ENCODE measurements at places on chromosomes 1 and 21.

DNA sequence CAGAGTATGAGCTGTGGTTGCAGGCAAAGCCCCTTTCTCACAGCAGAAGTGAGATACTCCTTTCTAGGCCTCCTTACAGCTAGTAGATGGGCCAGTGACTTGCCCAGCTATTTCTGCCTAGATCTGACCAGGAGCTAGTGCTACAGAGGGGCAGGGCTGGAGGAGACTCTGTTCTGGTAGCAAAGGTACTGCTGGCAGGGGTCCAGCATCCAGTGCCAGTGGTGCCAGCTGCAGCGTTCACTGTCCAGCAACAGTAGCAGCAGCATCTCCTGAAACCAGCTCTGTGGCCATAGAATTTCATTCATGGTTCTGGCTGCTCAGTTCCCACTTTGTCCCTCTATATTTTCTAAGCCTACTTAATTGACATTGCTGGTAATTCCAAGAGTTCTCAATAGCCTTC is 62.5 kb upstream of the CNN3 start:
- no peak for DNase-seq

GRCh38 chr1:156804572-156805243 is 11.9 kb downstream of the SH2D2A start:
- no peak for DNase-seq

DNA sequence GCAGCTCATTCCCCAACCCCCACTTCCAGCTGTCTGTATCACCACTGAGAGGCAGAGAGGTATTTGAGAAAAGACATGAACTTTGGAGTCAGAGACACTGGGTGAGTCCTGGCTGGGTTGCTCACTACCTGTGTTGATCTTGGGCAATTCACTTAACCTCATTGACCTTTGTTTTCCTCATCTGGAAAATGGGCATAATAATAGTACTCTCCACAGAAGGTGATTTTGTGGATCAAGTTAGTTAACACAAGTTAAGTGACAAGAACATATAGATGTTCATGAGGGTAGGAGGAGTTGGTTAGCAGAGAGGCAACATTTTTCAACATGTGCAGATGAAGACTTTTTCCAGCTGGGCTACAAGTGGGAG is 17.1 kb upstream of the ETV3L start:
- DNase-seq: no peak

DNA sequence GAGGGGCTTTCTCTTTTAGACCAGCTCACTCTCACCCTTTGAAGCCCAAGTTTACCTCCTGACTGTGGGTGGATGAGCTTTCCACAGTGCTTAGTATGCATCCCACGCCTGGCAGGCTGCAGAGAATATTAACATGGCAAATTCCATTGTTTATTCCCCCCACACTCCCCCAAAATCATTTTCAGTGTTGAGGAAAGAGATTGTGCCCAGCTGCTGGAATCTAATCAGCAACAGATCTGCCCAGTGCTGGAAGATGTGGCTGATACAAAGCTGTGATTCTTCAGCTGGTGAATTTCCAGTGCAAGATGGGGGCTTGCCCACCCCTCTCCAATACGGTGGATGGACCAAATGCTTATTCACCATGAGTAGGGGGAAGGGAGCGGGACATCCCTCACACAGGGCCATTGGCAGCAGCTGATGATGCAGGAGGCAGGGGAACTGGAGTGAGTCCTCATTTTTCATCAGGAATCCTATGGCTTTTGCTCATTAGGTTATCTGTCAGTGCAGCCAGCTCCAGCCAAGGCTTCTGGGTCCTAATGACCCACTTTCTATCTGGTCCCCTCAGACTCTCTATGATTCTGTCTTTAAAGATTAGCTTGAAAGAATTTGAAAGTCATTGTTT is 39.7 kb upstream of the KCNA3 start:
- no peak for DNase-seq

DNA sequence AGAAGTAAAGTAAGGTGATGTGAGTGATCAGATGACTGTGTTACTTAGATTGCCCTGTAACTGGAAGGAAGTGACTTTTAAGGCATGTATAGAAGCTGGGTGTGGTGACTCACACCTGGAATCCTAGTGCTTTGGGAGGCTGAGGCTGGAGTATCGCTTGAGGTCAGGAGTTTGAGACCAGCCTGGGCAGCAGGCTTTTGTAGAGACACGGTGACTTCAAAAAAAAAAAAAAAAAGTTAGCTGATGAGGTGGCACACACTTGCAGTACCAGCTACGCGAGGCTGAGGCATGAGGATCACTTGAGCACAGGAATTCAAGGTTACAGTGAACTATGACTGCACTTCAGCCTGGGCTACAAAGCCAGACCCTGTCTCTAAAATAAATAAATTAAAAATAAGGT is 2.3 kb upstream of the USP16 start:
- no peak for DNase-seq

- no peak for DNase-seq
These were observed 33.9 kb downstream of the COQ8A start for GRCh38 chr1:226973898-226974543.

DNA sequence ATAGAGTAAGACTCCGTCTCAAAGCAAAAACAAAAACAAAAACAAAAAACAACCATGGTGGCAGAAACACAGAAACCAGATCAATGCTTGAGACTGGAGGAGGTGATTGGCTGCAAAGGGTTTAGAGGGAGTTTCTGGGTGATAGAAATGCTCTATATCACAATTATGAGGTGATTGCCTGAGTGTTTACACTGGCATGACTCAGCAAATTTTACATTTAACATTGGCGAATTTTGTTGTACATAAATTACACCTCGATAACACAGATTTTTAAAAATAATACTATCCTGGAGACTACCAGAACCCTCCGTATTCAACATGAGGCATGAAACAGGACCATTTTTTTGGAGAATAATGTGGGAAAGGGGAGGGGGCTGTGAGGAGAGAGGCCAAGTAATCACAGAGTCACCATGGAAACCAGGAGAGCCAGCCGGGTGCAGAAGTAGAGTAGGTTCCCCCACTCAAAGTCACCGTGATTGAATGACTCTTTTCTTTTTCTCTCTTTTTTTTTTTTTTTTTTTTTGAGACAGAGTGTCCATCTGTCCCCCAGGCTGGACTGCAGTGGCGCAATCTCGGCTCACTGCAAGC is 24.3 kb downstream of the HEYL start:
- no peak for DNase-seq

DNA sequence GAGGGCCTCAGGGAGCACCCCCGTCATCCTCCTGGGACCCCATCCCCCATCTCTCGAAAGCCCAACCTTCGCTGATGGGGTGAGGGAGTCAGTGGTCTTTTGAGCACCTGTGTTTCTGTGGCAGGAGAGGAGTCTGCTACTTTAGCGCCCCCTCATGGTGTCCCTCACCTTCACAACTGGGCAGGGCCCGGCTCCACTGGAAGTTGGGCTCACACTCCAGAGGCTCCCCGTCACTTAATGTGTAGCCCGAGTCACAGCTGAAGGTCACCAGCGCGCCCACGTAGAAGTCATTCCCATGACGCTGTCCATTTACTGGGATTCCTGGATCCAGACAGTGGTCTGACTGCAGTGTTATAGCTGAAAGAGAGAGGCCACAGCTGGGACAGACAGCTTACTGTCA is 139.5 kb upstream of the HMGB4 start:
- DNase-seq: no peak

DNA sequence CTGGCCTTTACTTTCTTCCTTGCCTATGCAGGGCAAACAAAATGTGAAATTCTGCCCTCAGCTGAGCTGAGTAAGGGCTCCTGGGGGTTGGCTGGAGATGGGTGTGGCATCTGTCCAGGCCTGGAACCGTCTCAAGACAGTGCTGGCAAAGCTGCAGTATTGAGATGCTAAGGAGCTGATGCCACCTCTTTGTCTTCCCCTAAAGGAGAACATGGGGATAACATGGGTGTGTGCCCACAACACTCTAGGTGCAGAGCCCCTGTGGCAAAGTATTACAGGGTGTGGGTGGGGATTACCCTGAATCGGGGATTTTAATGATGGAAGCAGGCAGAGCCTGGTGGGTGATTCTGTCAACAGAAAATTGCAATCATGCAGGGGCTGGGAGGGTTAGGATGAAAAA is 2.5 kb upstream of the ST3GAL3 start:
- no peak for DNase-seq

DNA sequence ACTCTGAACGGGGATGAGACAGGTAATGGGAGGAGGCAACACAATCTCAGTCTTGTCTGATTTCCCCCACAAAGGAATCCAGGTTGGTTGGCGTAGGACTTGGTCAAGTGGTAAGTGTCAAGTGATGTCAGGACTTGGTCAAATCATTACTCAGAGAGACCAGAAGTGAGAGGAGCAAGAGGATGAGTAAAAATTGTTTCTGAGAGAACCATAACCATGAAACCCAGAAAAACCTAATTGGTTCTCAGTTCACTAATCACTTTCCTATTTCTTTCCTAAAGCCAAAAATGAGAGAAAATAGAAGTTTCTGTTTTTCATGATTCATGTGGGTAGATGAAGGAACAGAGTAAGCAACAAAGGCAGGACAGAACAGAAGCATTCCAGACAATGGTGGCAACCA is 5.0 kb downstream of the PHC2 start:
- DNase-seq: no peak

GRCh38 chr21:39675993-39676661 is 63.4 kb downstream of the B3GALT5 start:
- peak; percentile 63 for DNase-seq

DNA sequence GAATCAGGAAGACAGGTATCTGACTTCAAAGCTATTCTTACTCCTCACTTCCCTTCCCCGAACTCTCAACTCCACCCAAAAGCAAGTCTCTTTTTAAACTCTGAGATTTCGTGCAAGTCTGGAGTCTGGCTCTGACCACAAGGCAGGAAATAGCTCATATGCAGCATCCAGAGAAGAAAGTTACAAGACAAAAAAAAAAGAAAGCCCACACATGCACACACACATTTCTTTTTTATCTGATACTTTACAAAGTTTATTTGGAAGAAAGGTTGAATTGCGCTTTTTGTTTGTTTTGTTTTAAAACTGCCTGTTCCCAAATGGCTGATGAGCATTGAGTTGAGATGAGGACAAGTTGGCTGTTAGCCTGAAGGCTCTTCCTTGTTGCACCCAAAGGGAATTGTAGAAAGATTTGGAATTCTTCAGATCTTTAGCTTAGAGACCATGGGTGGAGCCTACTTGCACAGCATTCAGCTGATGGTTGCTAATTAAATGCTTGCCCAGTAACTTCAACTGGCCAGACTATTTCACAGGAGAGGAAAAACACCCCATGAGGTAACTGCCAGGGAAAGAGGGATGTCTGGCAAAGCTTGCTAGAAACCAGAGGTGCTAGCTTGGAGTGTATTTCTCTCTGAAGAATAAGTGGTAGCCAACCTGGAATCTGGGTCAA is 490.3 kb downstream of the TTLL7 start:
- DNase-seq: no peak

DNA sequence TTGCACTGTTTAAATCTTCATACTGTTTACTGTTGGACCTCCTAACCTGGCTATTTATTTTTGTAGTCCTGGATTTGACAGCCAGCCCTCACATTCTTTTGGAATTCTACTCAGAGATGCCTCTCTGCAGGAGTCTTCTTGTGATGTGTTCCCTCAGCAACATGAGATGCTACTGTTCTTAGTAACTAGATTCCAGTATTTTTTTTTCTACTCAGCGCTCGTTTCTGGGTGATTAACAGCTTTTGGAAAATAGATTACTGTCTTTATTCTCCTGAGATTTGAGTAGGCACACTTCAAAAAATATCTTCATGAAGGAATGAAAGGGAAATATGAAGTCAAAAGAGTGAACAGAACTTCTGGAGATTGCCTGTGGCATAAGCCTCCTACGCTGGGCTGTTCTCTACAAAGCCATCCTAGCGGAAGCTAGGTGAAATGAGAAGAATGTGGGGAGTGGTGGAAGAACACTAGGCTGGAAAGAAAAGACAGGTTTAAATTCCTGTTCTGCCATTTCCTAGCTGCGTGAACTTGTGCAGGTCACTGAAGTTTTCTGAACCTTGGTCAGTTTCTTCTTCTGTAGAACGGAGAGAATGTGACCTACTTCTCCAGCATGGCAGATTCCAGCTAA is 75.9 kb downstream of the LRRC8C start:
- DNase-seq: no peak

DNA sequence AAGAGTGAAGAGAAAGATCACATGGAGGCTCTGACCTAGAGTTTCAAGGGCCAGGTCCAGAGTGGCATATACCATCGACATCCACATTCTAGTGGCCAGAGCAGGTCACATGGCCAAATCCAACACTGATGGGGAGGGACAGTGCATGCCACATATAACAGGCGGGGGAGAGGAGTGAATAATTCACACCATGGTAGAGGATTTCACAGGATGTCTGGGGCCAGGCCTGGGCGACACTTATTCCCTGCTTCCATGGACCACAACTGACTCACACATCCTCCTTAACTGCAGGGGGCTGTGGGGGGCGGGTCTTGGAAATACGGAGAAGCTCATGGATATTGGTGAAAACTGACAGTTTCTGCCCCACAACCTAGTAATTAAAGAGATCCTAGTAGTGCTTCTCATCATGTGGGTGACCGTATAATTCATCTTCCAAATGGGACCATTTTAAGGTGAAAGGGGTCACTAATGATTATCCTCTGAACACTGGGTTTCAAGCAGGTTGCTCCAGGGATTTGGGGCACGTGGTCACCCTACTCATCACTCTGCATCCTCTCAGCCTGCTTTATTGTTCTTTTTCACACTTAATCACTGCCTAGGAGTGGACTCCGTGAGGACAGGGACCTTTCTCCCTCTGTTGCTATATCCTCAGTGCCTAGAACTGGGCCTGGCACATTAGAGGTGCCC is 44.0 kb downstream of the IGSF21 start:
- no peak for DNase-seq

- no peak for DNase-seq
These were observed 645.0 kb downstream of the PTPRC start for GRCh38 chr1:199283794-199284193.

DNA sequence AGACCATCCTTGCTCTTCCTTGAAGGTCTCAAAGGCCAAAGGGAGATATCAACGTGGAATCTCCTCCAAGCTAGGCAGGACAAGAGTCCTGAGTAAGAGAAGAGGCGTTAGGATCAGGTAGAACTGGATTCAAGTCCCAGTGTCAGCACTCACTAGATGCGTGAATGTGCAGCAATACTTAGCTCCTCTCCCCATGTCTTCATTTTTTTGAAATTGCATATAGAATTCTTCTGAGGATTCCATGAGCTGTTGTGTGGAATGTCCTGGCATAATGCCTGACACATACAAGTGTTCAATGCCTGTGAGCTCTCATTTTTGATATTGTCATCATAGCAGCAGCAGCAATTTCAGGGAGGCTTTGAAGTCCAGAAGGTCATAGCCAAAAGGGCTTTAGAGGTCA is 333.2 kb downstream of the KCNH1 start:
- DNase-seq: no peak

Measured in left colon (tissue), 2 donors.